CD4-positive, alpha-beta T cell treated with Interleukin-21 for 1 hour (primary cell): ENCODE measurements at places on chromosomes 4 and X.

DNA sequence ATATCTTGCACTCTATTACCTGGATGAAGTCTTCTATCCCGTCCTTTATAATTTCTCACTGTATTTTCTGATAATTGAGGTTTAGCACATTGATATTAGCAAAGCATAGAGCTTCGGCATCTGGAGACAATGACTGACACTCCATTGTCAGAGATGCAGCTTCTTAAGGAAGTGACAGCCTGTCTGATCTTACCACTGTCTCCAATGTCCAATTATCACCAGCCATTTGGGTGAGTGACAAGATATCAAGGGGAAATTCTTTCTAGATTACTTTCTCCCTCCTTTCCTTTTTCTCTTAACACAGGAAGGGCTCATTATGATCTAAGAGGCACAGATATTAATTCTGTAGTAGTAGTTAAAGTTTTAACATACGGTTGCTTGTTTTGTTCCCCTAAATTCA is 86.4 kb downstream of the LDB2 start:
- DNase-seq: no peak

- no peak for DNase-seq
Measured at GRCh38 chrX:151517421-151517820, 46.1 kb upstream of the PASD1 start.

- DNase-seq: no peak
Measured at GRCh38 chrX:17703201-17703600, 34.1 kb upstream of the SCML1 start.

GRCh38 chrX:74119016-74119910 is 184.7 kb upstream of the ZCCHC13 start:
- DNase-seq: no peak

GRCh38 chr4:168361365-168362024 is 42.9 kb upstream of the DDX60 start:
- no peak for DNase-seq

GRCh38 chr4:89899152-89899551 is 4.5 kb downstream of the MMRN1 start:
- no peak for DNase-seq
